ENCODE measurements at places on chromosomes 2 and 18.

- DNase-seq = no peak
Observed at GRCh38 chr2:218873359-218874194, 7.1 kb upstream of the WNT10A start.

DNA sequence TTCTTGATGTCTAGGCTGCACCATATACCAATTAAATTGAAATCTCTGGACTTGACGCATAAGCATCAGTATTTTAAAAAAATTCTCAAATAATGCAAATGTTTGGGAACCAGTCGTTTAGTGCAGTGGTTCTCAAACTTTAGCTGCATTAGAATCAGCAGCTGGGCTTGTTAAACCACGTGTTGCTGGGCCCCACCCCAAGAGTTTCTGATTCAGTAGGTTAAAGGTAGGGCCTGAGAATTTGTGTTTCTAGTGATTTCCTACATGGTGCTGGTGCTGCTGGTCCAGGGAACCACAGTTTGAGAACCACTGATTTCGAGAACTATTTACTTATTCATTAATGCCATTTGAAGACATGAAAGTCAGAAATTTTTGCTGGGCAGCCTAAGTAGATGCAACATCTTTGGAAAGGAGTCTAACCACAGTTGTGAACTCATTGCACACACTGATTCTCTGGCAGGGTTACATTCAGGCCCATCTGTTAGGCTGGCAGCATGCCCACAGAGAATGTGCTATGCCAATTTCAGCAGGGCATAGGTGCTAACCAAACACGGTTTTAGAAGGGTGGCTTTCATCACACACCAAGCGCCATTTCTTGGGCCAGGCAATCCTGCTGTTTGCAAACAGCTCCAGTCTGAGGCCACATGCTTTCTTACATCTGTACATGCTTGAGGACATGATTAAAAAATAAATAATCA, 26.4 kb upstream of the ATP5MC3 start:
- no peak for DNase-seq

DNA sequence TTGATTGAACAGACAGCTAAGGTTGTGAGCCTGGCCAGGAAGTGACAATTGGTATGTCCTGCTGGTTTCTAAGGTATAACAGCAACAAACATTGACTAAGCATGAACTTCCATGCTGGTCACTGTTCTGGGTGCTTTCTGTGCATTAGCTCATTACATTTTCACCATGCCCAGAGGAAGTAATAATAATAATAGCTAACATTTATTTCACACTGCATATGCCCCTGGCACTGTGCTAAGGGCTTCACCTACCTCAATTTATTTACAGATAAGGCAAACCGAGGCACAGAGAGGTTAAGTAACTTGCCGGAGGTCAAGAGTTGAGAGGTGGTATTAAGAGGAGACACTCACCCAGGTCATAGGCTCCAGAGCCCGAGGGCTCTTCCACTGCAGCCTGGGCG, 113.6 kb downstream of the PDCL3 start:
- no peak for DNase-seq

GRCh38 chr2:206084439-206084869, 1.5 kb downstream of the INO80D start:
- peak; percentile 54 for DNase-seq

Data from HEK293T (cell line).